ENCODE measurements at places on chromosomes 1 and 21.

DNA sequence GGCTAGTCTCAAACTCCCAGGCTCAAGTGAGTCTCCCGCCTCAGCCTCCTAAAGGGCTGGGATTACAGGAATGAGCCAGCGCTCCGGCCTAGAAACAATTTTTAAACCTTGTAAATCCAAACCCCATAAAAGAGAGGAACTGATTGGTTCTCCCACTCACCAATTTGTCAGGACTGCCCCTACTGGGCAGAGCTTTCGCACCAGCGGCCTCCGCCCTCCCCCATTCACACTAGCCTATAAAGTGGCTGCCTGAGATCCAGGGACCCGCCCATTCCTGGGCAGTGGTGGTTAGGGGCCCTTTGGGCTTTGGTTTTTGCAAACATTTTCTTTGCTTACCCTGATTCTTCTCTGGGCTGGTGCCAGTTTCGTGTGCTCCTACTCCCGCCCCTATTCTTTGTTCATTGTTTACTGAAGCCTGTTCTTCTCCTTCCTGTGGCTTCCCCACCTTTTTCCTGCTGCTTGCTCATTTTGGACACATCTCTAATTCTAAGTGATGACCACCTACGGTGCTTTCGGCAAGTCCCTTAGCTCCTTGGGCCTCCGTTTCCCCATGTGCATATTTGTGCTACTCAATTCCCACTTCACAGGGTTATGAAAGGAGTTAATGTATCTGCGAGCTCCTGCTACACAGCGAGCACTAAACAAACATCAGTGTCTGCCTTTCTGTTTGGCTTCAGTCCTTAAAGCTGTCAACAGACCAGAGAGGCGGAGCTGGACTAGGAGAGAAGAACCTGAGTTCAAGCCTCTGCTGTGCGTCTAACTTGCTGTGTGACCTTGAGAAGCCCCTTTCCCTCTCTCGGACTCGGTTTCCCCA lies 39.8 kb upstream of the CLIC4 start:
- peak; percentile 80 for DNase-seq

DNA sequence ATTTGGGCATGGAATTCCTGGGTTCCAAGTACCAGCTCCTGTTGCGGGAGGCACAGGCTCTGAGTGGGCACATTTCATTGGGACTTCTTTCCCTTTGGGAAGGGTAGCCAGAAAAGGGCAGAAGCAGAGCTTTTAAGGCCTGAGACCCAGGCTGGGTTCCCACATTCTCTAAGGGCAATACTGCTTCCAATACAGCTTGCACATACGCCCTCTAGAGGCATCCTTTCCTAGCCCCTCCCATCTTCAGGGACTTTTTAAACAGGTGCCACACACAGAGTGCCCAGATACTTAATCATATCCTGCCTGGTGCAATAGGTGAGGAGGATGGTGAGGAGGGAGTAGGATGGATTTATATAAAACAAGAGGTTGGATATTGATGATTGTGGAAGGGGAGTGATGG lies 5.7 kb downstream of the GPR88 start:
- DNase-seq: peak; percentile 11

DNA sequence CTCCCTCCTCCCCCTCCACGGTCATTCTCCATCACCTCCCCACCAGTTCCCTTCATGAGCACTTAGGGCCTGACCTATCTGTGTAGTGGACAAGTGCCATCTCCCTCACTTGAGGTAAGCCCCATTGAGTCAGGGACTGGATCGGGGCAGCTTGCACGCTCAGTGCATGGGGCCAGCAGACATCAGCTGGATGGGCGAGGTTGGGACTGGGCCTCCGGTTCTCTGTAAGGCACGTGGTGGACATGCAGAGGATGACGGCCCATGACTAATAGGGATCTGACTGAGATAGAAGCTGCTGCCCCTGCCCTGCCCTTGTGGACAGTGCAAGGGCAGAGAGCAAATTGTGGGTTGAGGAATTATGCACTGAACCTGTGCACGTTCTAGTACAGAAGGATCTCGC lies 120.4 kb upstream of the C1orf174 start:
- no peak for DNase-seq

DNA sequence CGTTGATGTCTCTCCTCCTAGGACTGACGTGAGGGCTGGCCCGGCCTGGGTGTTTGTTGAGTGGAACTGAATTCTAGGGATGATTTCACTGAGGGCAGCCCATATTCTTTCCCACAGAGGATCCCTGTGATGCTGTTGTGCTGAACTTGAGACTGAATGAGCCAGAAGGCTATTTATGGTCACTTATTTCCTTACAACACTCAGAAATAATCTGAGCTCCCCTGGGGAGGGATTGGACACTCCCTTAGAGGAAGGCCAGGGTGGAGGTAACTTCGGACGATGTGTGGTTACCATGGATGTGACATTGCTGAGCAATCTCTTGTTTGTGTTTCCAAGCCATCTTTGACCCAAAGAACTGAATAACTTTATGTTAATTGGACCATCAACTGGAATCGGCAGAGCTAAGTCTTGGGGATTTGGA lies 5.1 kb upstream of the TMCO4 start:
- DNase-seq: no peak

GRCh38 chr1:177119311-177119710 lies 45.2 kb downstream of the ASTN1 start:
- DNase-seq: no peak

DNA sequence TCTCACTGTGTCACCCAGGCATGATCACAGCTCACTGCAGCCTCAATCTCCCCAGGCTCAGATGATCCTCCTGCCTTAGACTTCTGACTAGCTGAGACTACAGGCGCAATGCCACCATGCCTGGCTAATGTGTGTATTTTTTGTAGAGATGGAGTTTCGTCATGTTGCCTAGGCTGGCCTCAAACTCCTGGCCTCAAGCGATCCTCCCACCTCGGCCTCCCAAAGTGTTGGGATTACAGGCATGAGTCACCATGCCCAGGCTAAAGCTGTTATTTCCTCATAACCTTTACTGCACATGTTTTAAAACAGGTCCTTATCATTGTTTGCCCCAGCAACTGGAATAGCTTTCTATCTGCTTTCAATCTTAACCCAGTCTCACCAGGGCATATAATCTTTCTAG lies 2.9 kb downstream of the SARS1 start:
- no peak for DNase-seq

DNA sequence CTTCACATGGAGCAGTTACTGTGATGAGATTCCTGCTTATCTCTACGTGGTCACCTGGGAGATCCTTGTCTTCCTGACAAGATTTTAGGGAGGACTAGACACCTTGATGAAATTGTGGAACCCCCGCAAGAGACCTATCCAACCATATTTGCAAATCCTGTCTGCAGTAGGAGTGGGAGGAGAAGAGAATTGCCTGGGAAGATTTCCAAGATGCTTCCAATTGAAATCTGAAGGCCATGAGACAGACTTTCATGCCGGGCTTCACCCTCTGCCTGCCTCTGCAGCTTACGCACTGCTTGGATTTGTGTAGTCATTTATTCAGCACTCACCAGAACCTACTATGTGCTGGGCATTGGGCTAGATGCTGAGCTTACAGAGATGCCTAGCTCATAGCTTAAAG lies 106.6 kb downstream of the OMA1 start:
- no peak for DNase-seq

- peak; percentile 81 for DNase-seq
Observed at GRCh38 chr1:172448995-172449584, 5.2 kb upstream of the PIGC start.

DNA sequence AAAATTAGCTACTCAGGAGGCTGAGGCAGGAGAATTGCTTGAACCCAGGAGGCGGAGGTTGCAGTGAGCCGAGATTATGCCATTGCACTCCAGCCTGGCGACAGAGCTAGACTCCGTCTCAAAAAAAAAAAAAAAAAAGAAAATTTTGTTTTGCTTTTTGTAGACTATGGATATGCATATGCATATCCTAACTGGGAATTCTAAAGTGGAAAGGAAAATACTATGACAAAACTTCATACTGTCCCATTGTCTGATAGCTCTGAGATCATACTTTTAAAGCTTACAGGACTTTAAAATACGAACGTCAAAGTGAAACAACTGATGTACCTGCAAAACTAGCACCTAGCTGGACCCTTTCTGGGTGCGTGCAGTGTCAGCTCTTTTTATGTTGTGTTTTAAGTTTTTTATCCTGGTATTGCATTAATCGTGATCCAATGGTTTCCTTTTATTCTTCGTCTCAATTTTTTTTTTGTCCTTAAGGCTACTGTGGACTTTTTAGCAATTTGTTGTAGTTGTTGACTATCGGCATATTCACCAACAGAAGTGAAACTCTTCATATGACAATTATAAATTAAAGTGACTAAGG lies 19.2 kb downstream of the SPRTN start:
- DNase-seq: no peak

GRCh38 chr1:164577291-164577690 lies 18.3 kb downstream of the PBX1 start:
- no peak for DNase-seq

GRCh38 chr1:53586765-53587164 lies 127.6 kb downstream of the DMRTB1 start:
- DNase-seq: no peak

DNA sequence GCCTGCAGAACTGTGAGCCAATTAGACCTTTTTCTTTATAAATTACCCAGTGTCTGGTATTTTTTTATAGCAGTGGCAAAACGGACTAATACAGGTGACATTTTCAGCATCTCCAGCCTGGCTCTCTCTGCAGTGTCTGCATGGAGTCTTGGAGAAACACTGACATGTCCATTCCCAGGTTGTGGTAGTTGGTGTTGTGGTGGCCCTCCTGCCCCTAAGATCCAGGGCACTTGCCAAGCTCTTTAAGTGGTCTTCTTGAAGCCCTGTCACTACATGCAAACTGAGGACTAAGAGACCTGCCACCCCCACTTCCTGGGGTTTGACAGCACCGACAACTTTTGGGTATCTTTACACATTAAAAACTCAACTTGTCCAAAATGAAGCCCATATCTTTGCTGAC lies 419.4 kb downstream of the NPHP4 start:
- no peak for DNase-seq

DNA sequence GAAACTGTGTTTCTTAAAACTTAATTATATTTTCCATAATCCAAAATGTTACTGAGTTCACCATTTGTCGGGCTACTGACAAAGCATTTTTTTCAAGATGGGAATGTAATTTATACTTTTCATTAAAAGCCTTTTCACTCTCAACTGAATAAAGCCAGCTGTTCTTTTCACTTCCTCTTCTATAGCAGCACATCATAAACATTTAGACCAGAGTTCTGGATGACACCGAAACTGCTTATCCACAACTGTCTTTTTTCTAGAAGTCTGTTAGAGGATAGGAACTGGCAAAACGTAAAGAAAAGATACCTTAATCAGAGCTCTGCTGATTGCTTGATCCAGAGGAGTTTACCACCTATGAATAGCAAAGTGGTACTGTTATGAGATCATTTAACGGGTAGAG lies 594.7 kb downstream of the ADGRL2 start:
- DNase-seq: no peak

- DNase-seq: no peak
Observed at GRCh38 chr21:40215941-40216340, 348.7 kb downstream of the PCP4 start.

DNA sequence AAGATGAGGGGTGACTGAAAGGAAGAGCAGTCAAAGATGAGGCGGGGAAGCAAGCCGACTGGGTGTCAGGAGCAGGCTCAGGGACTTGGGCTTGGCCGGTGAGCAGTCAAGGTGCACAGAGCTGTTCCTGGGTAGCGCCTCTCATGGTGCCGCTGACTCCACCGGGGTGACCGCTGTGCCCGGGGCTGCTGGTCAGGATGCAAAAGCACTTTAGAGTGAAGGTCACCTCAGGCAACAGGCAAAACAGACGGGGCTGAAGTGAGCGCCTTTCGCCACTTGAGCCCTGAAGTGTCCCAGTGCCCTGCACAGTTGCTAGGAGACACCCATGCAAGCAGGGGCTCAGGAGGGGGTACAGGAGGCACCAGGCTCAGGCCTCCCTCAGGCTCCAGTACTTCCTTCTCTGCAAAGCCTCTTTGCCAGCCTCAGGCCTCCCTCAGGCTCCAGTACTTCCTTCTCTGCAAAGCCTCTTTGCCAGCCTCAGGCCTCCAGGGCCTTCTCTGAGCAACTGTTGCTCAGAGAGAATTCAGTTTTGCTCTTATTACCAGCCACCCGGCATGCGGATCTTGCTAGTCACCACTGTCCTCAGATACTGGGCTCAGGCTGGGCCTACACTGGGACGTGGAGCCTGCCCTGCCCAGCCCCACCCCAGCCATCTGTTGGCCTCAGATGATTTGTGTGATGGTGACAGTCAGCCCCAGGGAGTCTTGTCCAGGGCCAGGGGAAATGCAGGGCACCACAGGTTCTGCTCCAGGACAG lies 99.7 kb upstream of the IRF2BP2 start:
- DNase-seq: no peak

- DNase-seq: no peak
Observed at GRCh38 chr1:206506405-206507283, 687 bp upstream of the RASSF5 start.

GRCh38 chr1:22738522-22738921 lies 27.9 kb downstream of the EPHB2 start:
- DNase-seq: no peak

GRCh38 chr1:77889671-77890070 lies 1.2 kb downstream of the NEXN start:
- no peak for DNase-seq

GRCh38 chr1:143691971-143692529 lies 279.7 kb downstream of the FAM72C start:
- no peak for DNase-seq

- DNase-seq: no peak
Observed at GRCh38 chr1:107264561-107264960, 123.7 kb downstream of the NTNG1 start.

DNA sequence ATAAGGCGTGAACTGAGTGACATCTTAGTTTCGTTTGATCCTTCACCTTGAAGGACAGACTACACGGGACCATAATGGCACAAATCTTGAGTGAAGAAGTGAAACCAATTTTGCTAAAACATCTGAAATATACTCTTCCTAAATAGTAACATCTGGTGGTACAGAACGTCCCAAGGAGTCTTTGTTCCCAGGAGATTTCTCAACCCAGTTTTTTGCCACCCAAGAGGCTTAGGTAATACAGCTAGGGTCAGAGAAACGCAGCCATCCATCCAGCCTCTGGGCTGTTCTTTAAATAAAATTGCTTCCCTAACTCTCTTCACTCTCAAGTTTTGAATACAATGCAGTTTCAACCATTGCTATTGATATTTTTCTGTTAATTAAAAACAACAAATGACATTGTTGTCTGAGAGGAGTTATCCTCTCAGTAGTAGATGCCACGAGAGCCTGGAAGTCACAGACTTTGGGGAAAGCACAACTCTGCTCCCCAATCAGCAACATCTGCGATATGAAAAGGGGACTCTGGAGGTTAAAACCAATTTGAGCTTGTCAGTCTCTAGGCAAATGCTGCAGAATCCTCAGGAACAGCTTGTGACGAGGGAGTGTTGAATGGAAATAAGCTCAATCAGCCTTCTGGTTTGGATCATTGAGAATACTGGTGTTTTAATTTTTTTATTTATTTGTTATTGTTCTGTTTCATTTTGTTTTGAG lies 394.3 kb upstream of the ADGRL2 start:
- no peak for DNase-seq

DNA sequence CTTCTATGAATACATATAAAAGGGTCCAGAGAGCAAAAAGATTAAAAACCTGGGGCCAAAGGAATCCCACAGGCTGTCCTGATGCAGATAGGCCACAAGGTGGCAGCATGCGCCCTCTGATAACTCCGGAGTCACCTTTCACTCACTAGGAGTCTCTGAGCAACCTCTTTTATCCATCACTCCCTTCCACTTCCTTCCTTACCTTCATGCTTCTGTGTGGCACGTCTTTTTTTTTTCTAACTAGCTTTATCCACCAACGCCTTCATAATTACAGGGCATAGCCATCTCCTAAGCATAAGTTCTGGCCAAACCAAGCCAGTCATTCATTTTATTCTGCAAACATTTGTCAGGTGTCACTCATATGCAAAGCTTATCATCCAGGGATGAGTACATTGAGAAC lies 3.9 kb upstream of the PGLYRP4 start:
- DNase-seq: peak; percentile 74
